Activated CD4-positive, alpha-beta T cell treated with anti-CD3 and anti-CD28 coated beads, Interleukin-2, amount 50 U/mL, for 16 hours (primary cell): ENCODE measurements at places on chromosomes 7 and 10.

- no peak for DNase-seq
These were observed 118.8 kb downstream of the IQUB start for GRCh38 chr7:123415625-123416024.

DNA sequence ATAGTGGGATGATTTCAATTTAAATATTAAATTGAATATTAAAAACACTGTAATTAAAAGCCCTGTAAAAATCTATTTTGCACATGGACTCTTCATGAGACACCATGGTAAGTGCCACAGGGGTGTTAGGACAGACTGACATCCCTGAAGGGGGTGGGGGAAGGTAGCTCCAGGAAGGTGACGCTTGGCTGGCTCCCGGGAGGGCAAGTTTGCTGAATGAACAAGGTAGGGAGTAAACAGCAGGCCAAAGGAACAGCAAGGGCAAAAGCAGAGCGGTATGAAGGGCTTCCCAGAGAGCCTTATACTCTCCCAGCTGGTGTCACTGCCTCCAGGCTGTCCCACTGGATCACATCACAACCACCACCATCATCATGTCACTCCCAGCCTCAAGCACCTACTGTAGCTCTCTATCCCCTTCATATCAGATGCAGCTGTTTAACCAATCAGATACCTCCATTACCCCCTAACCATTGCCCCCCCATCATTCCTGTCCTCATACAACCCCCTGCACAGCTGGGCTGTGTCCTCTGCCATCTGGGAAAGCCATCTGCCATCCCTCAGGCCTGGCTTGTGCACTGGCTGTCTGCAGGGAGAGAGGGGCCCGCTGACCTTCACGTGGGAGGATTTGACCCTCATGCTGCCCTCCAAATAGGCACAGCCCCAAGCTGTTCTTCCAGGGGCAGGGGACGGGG lies 19.5 kb downstream of the HSPA12A start:
- DNase-seq, result no peak

DNA sequence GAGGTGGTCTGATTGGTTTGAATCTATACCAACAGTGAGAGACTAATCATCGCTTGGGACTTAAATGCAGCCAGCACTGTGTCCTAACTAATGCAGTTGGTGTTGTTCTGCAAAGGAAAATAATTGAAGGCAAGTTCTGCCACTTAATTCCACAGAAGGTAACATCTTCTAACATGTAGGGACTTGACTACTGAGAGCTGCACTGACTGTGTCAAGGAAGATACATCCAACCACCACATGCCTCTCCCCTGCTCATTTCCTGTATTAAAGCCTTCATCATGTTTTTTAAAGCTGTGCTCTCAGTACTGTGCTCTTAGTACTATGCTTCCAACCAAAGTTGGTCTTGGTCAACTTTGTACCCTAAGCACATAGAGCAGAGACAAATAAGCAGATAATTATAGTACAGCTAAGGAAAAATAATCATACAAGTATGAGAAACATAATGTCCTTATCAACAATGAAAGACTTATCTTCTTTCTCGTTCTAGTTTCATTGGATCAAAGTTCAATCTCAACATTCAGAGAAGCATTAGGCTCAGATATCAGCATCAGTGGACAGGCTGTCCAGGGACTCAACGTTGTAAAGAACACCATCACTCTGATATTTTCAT lies 2.8 kb upstream of the CYP3A4 start:
- no peak for DNase-seq

GRCh38 chr7:119046068-119046467 lies 821.6 kb downstream of the ANKRD7 start:
- DNase-seq, result no peak

DNA sequence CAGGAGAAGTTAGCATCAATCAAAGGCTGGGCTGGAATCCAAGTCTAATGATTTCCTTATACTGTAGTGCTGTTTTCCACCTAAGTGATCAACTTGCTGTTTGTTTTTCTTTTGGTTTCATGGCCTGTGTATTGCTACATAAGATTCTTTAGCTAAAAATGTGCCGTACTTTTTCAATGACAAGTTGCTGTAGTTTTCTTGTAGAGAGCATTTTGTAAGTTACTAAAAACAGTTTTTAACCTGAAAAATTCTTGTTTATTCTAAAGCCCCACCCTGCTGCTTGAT lies 1.3 kb downstream of the HELLS start:
- DNase-seq, result no peak

DNA sequence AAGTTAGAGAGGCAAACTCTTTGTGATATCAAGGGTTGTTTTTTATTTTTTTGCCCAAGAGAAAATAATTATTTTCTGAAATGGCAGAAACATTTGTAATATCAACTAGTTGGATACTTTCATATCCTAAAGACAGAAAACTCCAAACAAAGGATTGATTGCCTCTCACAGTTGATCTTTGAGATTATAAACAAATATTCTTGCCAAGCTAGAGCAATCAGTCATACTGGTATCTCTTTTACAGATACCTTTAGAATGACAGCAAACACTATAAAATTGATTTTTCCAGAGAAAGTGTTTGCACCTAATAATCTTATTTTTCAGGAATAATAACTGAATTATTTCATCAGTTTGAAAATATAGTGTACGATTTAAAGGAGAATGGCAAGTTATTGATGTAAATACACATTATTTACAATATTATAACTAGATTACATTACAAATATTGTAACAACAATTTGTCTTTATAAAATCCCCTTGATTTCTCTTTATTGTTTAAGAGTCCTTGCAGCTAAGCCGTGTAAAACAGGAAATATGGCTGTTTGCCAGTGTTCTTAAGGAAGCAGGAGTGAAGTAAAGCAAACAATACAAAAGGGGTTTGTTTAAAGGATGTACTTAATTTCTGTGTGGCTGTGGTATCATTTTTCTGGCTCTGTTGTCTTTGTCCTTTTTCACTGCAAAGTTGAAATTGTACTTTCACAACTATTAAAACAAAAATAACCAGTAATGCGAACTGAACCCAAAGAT lies 58.4 kb downstream of the MAPK8 start:
- DNase-seq, result no peak

DNA sequence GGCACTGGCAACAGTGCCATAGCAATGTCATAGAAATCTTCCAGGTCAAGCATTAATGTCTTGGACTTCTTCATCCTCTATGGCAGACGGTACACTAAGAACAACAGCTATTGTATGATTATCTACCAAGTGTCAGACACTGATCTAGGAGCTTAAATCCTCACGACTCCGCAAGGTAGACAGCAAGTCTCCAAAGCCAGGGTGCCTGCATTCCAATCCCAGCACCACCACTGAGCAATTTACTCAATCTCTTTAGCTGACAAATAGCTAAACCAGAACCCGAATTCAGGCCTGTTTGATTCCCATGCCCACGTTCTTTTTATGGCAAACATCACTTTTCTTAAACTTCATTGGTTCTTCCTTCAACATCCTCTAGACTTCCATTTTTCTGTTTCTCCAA lies 31.8 kb downstream of the DNMBP start:
- DNase-seq, result no peak

DNA sequence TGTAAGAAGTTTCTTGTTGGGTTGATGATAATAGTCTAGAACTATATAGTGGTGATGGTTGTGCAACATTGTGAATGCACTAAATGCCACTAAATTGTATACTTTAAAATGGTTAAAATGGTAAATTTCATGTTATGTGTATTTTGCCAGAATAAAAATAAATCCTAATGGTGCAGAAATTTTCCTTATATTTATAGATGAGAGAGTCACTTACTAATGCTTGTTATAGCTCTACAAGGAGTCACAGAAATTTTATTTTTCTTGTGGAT lies 21.1 kb downstream of the SPAG6 start:
- DNase-seq, result no peak

DNA sequence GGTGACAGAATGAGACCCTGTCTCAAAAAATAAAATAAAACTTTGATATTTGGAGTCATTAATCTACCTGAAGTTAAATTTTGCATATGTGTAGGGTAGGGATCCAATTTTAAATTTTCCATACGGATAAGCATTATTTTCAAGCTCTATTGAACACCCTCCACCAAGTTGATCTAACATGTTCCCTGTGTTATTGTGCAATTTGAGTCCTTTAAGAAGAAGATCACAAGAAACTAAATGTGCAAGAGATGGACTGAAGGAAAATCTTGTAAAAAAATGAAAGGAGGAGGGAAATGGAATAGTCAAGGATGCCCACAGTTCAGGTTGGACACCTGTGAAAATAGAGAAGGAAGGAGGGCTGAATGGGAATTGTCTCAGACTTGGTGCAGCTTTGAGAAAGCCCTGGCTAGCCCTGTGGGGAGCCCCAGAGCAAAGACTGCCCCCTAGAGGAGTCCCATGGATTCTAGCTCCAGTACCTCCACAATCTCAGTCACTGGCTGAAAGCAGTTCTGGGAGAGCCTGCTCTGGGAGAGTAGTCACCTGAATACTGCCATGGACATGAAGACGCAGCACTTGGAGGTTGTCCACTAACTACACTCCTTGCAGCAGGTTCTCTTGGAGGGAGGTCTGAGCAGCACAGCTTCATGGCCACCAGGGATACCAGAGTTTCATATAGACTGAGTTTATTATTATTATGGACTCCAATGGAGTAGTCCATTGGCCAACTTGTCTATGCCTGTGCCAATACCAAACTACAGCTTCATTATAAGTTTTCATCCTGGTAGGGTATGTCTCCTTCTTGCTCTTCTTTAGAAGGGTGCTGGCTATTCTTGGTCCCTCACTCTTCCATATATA lies 5.7 kb upstream of the TIAL1 start:
- DNase-seq, result peak; percentile 52

- DNase-seq, result no peak
These were observed 11.8 kb downstream of the MMRN2 start for GRCh38 chr10:86945361-86946212.

- no peak for DNase-seq
These were observed 78.6 kb upstream of the ADRB1 start for GRCh38 chr10:113965077-113965476.

- DNase-seq, result no peak
These were observed 92.9 kb downstream of the ZNF467 start for GRCh38 chr7:149680331-149681025.

DNA sequence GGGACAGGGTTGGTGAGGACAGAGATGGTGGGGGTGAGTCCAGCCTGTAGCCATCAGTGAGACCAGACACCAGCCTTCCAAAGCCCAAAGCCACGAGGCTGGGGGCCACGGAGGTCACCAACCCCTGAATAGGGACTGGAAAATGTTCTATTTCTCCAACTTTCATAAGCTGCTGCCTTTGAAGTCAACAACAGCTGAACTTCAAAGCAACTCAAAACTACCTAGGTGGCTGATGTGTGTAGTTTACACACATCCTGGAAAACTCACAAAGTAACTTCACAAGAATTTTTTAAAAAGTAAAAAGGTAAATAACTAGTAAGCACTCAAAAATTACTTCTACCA lies 88.8 kb downstream of the CHST15 start:
- DNase-seq, result no peak

DNA sequence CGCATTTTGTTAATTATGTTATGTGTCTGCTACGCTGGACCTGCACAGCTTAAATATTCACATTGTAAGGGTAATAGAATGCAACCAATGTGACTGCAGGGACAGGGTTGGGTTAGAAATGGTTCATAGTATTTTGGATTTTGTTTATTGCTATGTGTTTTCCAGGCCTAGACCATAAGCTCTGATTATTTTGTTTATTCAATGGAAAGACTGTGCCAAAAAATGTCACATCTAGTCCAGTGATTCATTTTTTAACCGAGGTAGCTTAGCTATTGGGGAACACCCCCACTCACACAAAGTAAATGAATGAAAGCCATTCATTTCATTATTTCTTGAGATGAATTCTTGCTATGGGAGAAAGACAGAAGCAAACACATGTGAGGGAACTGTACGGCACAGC lies 516.5 kb upstream of the ANKRD30A start:
- DNase-seq, result no peak
